PC-3 (cell line): ENCODE measurements at places on chromosomes 16 and 17. TPM values are rescaled to one million over a fixed set of nuclear protein-coding genes. Genes with fewer than 3 reads are reported as not detected.

Gene XAF1
- total RNA-seq = not detected in 2 replicates

Gene CCL16
- not detected in 2 replicates for total RNA-seq

Gene FOXN1
- total RNA-seq = not detected in 2 replicates

Gene ADAP2
- total RNA-seq = 0.86 and 2.5 TPM in 2 replicates

Gene DNAH17
- total RNA-seq = 0.04 and 0.23 TPM in 2 replicates

Gene SPIRE2
- total RNA-seq = 12.3 and 13.2 TPM in 2 replicates

Gene KIF18B
- total RNA-seq = 25.0 and 28.5 TPM in 2 replicates
